NCI-H510A (cell line): ENCODE measurements at places on chromosomes 3 and 15.

- no peak for DNase-seq
Observed at GRCh38 chr15:71893691-71894090, 83.3 kb downstream of the NR2E3 start.

DNA sequence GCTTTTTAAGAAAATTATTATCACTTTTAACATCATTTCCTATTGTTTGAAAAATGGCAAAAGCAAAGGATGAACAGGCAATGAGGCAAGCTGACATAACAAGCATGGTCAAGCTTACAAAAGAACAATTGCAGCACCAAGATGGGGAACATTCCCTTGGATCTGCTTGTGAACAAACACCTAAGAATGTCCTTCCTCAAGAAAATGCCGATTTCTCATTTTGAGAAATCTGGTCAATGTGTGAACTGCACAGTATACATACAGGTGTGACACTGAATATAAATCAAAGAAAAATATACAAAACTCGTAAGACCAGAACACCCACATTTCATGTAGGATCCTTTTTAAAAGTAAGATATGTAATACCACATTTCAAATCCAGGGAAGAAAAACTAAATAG lies 58.9 kb downstream of the LRRFIP2 start:
- no peak for DNase-seq

DNA sequence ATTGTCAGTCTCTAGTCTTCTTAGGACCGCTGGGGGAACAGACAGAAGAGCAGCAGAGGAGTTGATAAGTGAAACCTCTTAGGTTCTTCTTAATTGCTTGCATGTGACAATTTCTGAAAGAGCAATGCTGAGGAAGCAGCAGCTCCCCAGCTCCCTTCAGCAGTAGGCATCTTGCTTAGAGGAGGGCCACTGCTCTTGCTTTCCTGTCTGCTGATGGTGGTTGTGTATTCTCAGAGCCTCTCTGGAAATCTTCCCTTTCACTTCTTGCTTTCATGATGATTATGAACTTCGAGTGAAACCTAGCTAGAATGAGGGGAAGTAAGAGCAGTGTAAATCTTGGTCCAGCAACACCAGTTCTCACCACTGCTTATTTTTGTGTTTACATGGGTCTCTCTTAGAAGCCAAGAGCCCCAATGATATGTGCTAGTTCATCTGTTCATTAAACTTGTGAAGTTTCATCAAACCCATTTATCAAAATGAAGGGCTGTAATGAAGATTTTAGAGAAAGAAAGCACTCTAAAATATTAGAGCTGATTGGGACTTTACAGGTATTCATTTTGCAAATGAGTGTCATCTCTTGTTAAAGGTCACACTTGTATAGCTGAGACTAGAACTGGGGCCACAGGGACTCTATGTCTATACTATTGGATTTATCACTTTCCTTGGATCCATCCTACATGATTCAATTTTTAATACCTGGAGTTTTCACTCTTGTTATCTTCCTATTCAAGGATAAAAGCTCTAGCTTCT lies 246.7 kb downstream of the LPP start:
- no peak for DNase-seq

- no peak for DNase-seq
Observed at GRCh38 chr3:40969756-40970466, 229.4 kb upstream of the CTNNB1 start.

DNA sequence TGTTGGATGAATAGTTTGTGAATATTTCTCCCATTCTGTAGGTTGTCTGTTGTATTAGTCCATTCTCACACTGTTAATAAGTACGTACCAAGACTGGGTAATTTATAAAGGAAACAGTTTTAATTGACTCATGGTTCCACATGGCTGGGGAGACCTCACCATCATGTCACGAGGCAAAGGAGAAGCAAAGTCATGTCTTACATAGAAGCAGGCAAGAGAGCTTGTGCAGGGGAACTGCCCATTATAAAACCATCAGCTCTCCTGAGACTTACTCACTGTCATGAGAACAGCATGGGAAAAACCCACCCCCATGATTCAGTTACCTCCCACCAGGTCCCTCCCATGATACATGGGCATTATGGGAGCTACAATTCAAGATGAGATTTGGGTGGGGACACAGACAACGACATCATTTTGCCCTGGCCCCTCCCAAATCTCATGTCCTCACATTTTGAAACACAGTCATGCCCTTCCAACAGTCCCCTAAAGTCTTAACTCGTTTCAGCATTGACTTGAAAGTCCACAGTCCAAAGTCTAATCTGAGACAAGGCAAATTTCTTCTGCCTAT lies 133.2 kb downstream of the LMLN start:
- DNase-seq: no peak
